ENCODE measurements at places on chromosomes 7 and 10. TPM values are rescaled to one million over a fixed set of nuclear protein-coding genes. Genes with fewer than 3 reads are reported as not detected.

- DNase-seq, result no peak
Observed at GRCh38 chr7:93927585-93927984, 6.0 kb downstream of the GNG11 start.

DNA sequence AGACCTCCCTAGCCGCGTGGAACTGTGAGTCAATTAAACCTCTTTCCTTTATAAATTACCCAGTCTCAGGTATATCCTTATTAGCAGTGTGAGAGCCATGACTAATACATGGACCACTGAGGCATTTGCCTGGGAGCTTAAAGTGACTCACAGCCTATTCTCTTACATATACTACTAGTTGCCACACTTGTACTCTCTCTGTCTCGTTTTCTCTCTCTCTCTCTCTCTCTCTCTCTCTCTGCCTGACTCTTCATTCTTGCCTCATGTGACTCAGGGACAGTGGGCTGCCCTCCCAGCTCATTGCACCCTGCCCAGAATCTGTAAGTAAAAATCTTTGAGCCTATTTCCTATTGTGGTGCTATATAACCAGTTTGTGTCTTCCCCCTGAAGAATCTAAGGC is 238.5 kb upstream of the MAGI2 start:
- no peak for DNase-seq

Gene UCMA
- not detected for polyA plus RNA-seq

DNA sequence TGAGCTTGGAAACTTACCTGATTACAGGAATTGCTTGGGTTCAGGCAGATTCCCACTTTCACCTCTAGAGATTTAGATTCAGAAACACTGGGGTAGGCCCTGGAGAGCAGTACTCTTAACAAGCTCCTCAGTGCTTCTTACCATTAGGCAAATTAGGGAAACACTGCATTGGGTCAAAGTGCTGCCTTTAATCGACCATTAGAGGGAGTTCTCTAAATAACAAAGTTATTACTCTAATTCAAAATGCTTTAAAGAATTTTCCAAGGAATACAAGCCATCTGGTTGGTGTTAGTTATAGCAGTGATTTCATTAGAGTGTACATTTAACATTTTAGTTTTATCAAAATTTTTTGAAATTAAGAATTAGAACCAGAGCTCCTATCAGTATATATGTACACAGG is 324.5 kb downstream of the GFRA1 start:
- no peak for DNase-seq

GRCh38 chr7:18202315-18203045 is 174.8 kb upstream of the PRPS1L1 start:
- no peak for DNase-seq

GRCh38 chr7:69885431-69885830 is 287.2 kb downstream of the AUTS2 start:
- DNase-seq, result no peak

Gene VIPR2
- 0.41 TPM for polyA plus RNA-seq

DNA sequence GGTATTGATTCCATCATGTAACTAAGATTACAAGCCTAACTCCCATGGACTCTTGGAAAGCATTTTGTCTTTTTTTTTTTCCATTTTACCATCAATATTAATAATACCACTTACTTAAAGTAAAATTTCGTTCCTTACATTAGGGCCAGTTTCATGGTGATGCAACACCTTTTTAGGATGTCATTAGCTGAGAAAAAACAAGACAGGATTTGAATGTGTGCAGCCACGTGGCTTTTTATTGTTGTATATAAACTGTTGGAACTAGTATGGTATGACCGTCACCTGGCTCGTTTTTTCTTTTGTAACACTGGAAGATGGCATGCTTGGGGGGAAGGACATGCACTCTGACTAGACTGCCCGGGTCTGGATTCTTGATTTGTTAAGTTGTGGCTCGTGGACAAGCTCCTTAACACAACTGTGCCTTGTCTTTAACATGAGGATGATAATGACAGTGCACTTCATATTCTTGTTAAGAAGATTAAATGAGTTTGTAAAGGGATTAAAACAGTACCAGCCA is 42.1 kb downstream of the ARHGAP21 start:
- DNase-seq, result no peak

Gene ALOX5
- 8.0 TPM for polyA plus RNA-seq
